Vagina (tissue), 2 donors: ENCODE measurements at places on chromosomes 5 and 9. TPM values are rescaled to one million over a fixed set of nuclear protein-coding genes. Genes with fewer than 3 reads are reported as not detected.

The SNX30 gene
- 7.9 TPM for total RNA-seq

DNA sequence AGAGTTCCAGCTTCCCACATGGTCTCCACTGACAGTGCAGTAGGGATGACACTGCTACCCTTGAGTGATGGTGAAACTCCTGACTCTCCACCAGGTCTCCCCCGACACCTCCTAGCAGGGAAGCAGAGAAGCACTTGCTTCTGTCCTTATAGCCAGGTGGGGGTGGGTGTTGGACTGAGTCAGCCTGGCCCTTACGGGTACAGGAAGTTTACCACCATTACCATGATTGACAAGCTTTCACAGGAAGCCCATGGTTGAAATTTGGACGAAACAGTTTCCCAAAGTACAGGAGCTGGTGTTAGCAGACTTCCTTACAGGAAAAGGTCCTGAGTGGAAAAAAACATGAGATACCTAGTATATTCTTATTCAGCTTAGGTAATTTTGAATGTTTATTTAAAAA is 3.1 kb upstream of the FBXL7 start:
- no peak for DNase-seq

DNA sequence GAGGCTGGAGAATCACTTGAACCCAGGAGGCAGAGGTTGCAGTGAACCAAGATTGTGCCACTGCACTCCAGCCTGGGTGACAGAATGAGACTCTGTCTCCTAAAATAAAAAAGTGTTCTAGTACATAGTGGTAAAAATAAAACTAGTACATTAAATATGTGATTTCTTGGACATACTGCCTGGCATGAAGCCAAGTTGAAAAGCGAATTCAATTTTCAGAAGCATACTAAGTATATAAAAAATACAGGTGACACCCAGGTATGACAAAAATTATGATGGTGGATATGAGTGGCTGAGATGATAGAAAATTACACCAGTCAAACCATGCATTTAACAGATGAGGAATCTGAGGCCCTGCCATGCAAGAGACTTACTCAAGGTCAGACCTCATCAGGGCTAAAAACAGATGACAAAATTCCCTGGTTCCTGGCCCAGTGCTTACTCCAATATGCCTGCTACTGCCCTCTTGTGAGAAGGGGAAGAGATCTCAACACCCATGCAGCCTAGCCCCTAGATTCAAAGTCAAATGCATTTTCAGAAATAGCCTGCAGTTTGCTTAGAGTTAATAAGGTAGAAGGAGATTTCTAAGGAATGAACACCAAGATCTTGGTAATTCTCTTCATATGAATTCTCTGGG is 46.6 kb upstream of the GNPDA1 start:
- DNase-seq = no peak

DNA sequence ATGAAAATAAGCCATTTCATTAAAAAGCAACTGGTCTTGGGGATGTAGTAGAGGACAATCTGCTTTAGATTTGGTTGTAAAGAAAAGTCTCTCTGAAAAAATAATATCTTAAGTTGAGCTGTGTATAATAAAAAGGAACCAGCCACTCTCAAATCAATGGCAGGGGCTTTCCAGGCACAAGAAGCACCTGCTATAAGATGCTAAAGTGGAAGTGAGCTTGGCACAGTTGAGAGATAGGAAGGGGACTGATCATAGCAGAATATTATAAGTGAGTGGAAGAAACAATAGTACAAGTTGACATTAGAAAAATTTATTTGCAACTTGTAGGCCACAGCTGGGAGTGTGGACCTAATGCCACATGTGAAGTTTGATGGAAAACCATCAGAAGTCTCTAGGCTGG is 28.1 kb upstream of the SPINK5 start:
- no peak for DNase-seq

GRCh38 chr5:179123109-179123426 is 62.9 kb downstream of the ZNF354C start:
- no peak for DNase-seq

DNA sequence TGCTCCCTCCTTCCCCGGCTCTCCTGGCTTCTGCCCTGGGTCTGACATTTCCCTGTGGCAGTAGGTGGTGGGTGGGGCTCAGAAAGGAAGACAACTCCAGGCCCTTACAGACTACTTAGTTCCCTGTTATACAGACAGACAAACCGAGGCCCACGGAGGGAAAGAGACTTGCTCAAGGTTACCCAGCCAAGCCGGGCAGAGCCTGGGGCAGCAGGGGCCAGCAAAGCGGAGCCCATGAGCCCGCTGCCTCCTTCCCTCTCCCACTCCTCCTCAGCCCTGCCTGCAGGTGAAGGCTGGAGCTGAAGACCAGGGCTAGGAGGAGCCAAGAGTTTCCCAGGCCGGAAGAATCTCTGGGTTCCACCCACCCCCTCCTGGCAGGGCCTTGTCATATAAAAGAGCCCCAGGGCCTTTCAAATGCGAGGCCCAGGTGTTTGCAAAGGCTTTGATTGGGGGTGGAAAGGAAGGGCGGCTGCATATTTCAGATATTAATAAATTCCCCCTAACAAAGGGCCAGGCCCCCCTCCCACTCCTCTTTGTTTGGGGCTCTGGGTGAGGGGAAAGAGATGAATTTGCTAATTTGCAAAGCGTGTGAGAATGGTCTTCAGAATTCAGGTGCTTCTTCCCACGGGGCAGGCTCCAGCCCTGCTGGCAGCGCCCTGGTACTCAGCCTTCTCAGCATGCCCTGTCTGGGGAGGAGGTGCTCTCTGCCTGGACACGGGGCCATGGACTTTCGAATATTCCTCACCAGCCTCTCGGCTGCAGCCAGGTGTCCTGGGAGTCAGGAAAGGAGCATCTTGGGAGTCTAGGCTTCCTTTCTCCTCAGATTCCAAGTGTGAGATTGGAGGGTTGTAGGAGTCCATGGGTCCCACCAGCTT is 21.5 kb downstream of the SLC6A7 start:
- DNase-seq = no peak

The HTR1A gene
- total RNA-seq = not detected

- no peak for DNase-seq
Observed at GRCh38 chr9:113302792-113303418, at the start of gene RNF183. Gene RNF183, minus strand, starts transcription at chr9:113303376. Its CDS starts 5,192 bp downstream, at chr9:113298184.

GRCh38 chr5:157948738-157949410 is 89.9 kb upstream of the CLINT1 start:
- DNase-seq = no peak

The FOXD4 gene
- not detected for total RNA-seq

DNA sequence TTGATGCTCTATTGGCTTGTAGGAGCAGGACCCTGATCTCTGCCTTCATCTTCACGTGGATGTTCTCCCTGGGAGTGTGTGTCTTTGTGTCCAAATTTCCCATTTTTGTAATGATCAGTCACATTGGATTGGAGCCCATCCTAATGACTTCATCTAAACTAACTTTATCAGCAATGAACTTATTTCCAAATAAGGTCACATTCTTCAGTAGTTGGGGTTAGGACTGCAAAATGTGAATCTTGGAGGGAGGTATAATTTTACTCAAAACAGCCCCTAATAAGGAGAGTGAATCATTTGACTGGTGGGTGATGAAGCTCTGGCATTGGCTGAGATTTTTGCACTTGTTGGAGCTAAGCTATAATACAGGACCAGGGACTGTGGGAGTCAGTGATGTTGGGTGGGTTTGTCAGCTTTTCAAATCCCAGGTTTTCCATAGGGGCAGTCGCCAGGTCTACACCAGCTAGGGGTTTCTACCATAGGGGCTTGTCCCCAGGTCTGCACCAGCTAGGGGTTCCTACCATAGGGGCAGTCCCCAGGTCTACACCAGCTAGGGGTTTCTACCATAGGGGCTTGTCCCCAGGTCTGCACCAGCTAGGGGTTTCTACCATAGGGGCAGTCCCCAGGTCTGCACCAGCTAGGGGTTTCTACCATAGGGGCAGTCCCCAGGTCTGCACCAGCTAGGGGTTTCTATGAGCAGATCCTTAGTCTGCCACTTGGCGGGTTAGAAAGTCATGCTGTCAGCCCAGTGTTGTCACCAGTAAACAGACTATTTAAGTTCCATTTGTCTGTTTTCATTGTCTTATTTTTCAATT is 382.6 kb upstream of the DAP start:
- no peak for DNase-seq

The IFNA16 gene
- total RNA-seq = not detected

The PCSK1 gene
- total RNA-seq = 1.7 TPM
